ENCODE measurements at places on chromosomes 2 and 18.

- DNase-seq: no peak
Observed at GRCh38 chr2:121049131-121049530, 235.9 kb downstream of the TFCP2L1 start.

- no peak for DNase-seq
Observed at GRCh38 chr2:234958746-234959395, 7.1 kb downstream of the SH3BP4 start.

GRCh38 chr2:170162271-170162632 lies 15.7 kb upstream of the MYO3B start:
- DNase-seq: no peak

DNA sequence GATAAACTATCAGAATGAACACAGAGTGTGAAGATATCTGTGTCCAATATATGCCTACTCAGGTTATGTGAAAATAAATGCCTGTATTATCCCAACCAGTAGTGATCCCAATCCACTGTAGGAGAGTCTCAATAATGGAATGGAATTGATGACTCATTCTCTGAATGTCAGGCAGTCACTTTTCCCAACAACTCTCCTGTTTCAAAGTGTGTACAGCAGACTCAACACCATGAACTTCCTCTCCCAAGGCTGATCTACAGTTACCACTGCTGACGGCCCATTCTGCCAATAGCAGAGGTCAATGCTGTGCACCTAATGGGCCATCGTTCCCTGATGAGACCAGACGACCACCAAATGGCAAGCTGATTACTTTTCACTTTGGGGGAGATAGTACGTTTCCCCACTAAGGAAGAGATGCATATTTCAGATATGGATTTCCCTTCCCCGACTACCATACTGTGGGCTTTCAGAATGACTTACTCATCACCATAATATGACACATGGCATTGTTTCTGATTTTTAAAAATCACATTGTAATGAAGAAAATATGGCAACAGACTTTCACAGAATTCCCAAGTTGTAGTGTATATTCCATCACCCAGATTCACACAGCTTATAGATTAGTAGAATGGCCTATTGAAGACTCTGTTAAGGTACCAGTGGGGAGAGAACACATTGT lies 601.7 kb upstream of the VRK2 start:
- peak; percentile 52 for DNase-seq

GRCh38 chr2:155157711-155158110 lies 459.2 kb downstream of the KCNJ3 start:
- no peak for DNase-seq

- DNase-seq: peak; percentile 34
Observed at GRCh38 chr2:111238296-111238695, 117.6 kb downstream of the BCL2L11 start.

DNA sequence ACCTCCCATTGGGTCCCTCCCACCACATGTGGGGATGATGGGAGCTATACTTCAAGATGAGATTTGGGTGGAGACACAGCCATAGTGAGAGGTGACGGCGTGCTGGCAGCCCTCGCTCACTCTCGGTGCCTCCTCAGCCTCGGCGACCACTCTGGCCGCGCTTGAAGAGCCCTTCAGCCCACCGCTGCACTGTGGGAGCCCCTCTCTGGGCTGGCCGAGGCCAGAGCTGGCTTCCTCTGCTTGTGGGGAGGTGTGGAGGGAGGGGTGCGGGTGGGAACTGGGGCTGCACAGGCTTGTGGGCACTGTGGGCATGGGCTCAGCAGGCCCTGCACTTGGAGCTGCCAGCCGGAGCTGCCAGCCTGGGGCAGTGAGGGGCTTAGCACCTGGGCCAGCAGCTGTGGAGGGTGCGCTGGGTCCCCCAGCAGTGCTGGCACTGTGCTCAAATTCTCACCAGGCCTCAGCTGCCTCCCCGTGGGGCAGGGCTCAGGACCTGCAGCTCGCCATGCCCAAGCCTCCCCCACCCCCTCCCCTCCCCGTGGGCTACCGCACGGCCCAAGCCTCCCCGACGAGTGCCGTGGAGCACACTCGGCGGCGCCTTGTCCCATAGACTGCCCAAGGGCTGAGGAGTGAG lies 73.0 kb downstream of the SERPINB8 start:
- no peak for DNase-seq

- DNase-seq: no peak
Observed at GRCh38 chr2:237101118-237101979, 15.7 kb downstream of the COPS8 start.

- no peak for DNase-seq
Observed at GRCh38 chr2:70084973-70085710, 2.1 kb upstream of the PCBP1 start.

DNA sequence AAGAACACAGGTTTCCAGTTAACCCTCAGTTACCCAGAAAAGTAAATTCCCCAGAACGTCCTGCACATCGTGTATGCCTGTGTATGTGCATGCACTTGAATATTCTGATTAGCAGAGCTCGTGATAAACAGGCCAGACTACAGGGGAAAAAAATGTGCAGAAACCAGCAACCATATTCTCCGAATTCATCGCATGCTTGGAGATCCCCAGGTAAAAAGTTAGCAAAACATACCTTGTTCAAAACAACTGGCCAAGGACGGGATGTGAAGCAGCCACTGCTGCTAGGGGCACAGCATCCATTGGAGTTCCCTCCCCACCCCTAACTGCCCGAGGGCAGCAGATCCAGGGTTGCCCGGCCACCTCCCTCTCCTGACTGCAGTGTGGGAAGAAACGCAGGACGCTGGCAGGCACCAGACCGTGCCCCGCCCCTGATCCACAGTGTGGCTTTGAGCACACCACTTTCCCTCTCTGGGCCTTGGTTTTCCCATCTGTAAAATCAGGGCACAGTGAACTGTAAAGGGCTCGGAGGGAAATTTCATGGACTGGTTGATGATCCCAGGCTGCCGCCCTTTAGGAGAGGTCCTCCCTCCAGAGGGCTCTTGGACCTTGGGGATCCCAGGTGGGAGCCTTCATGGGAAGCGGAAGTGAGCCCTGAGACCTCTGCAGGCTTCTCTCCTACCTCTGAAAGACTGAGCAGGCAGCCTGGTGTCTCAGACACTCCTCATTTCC lies 11.9 kb upstream of the ARID5A start:
- DNase-seq: no peak

- no peak for DNase-seq
Observed at GRCh38 chr18:63315876-63316275, 3.7 kb downstream of the BCL2 start.

DNA sequence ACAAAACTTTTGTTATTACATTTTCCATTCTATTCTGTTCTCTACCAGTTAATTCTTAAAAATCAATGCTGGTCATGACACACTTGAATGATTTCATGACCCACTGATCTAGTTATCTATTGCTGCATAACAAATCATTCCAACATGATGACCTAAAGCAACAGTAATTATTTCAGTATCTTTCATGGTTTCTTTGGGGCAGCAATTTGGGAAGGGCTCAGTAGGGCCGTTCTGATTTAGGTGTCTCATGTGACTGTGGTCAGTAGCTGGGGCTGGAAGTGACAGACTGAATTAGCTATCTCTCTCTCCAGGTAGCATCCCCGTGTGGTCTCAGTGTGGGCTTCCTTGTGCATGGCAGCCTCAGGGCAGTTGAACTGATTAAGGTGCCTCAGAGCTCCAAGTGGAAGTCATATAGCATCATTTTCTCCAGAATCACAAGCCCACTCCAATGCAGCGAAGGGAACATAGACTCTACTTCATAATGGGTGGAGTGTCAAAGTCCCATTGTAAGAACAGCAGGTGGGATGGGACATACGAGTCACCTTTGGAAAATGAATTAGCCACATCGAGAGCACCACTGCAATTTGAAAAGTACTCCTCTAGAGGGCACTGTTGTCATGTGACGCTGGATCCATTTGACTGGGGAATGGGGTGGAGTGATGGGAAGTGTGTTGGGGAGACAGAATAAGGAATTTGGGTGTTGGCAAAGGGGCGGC lies 39.1 kb upstream of the FAM136A start:
- peak; percentile 76 for DNase-seq

GRCh38 chr2:61550375-61551209 lies 12.4 kb upstream of the XPO1 start:
- DNase-seq: no peak

GRCh38 chr2:134588556-134588955 lies 130.2 kb downstream of the TMEM163 start:
- no peak for DNase-seq

- no peak for DNase-seq
Observed at GRCh38 chr2:117502121-117502520, 312.4 kb upstream of the DDX18 start.

DNA sequence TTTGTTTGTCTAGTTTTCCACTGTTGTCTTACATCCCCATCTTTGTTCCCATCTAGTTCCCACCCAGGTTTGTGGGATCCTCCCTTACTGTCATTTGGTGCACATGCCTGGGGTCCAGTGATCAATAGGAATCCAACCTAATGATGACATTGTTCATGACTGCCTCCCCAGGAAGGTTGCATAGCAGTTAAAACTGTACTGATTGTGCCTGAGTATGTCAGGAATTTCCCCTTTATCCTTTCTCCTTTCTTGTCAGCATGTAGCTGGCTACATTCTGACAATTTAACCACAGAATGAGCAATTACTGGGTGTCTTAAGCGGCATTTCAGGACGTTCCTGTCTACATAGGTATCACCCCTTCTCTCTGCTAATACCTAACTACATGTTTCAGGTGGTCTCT lies 653.0 kb downstream of the CNTNAP5 start:
- no peak for DNase-seq

DNA sequence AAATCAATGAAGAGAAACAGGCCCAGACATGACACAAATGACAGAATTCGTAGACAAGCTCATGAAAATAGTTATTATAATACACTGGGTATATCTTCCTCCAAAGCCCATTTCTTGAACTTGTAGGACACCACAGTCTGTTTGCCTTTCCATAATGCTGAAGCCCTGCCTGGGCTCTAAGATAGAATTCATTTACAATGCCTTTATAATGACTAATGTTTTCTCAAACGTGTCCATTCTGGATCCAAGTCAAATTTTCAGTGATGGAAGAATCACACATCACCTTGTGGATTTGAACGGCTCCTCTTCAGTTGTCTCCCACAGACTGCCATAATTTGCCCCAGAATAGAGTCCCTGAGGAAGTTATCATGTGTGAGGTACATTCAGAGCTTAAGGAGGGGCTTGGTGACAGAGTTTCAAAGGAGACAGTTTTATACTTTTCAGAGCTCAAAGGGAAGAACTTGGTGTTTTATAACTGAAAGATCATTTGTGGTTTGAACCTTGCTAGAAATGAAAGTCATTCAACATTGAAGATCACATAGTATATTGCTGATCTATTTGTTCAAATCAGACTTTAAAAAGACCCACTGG lies 38.2 kb downstream of the CASP8 start:
- no peak for DNase-seq

DNA sequence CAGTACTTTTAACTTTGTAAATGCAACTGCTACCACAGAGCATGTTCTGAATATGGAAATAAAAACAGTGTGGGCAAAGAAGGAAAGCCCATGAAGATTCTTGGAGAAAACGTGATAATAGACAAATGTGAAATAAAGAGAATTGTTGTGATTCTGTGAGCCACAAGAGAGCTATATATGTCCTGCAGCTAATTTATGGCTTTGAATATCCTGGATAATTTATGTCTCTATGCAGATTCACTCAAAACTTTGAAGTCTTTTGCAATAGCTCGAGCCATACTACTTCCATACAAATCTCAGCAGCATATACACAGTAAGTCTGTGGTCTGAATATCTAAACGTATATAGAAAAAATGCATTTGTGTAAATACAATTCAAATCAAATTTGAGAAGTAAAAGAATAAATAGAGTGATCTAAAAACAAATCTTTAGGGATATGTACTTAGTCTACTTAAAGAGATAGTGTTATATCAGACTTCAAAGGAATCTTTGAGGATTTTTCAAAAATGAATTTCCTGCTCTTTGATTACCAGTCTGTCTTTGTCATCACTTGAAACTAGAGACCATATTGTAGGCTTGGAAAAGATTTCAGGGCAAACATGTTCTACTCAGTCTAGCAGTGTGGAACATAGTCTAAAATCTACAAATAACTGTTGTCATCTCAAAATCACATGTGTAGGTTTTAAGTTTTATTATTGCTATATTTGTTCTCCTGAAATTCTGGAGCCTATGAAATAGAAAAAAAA lies 107.1 kb downstream of the CSRNP3 start:
- DNase-seq: no peak

DNA sequence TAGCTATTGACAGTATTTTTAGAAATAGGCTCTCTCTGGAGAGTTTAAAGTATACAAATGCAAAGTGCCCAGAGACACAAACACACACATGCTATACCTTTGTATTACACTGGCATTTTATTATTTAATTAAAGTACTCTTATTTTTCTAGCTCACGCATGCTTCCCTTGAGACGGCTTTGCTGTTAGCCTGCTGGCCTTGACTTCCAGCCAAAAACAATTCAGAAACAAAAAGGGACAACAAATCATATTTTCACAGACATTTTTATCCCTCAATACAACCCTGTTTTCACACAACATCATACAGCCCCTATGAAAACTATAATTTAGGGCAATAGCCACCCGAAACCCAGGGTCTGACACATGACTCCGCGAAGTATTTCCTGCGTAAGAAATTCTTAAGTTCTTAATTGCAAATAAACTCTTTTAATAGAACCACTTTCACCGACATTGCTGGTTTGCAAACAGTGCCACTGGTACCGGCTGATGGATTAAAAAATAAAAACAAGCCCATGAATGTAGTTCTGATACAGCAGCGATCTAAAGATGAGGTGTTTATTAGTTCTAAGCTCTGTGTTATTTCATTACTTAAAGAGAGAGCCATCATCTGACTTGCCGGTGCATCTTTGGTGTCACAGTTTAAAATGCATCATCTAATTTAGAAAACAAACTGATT lies 185.1 kb downstream of the TCF4 start:
- no peak for DNase-seq

- DNase-seq: no peak
Observed at GRCh38 chr2:84938194-84938879, 32.6 kb upstream of the KCMF1 start.

GRCh38 chr18:55912071-55912470 lies 324.1 kb upstream of the TCF4 start:
- DNase-seq: no peak

GRCh38 chr2:71492112-71492511 lies 38.8 kb downstream of the DYSF start:
- no peak for DNase-seq

GRCh38 chr2:216557413-216557812 lies 58.8 kb downstream of the RPL37A start:
- no peak for DNase-seq

DNA sequence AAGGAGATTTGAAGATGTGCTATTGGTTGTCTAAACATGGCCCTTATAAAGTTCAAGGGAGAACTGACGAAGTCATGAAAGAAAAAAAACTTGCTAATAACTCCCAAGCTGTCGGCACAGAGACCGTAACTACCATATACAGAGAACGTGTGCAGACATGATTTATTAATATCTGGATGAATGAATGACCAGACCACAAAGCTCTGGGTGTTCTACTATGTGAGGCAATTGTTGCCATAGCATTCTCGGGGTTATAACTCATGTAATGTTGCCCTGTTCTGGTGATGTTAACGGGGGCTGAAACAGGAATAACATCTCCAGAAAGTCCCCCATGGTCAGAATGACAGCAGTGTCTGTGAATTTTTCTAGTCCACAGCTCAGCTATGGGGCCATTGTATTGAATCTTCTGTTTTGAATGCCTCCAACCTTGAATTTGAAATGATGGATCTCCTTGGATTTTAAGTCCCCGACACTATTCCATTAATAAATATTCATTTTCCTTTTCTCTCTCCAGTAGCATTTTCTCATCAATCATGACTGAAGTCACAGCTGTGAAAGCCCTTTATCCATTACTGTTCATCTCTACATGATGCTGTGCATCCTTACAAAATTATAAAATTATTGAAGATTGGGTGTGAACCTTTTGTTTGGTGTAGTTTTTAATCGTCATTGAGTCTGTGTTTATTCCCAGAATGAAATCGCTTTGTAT lies 483.4 kb upstream of the KLHL29 start:
- DNase-seq: no peak

Measured in suppressor macrophage (primary cell).